ENCODE measurements at places on chromosomes 16 and 17.

- peak; percentile 43 for DNase-seq
These were observed 1.0 kb downstream of the FOXJ1 start for GRCh38 chr17:76139801-76140660.

GRCh38 chr17:4607261-4607741 is 23.0 kb downstream of the SMTNL2 start:
- no peak for DNase-seq

DNA sequence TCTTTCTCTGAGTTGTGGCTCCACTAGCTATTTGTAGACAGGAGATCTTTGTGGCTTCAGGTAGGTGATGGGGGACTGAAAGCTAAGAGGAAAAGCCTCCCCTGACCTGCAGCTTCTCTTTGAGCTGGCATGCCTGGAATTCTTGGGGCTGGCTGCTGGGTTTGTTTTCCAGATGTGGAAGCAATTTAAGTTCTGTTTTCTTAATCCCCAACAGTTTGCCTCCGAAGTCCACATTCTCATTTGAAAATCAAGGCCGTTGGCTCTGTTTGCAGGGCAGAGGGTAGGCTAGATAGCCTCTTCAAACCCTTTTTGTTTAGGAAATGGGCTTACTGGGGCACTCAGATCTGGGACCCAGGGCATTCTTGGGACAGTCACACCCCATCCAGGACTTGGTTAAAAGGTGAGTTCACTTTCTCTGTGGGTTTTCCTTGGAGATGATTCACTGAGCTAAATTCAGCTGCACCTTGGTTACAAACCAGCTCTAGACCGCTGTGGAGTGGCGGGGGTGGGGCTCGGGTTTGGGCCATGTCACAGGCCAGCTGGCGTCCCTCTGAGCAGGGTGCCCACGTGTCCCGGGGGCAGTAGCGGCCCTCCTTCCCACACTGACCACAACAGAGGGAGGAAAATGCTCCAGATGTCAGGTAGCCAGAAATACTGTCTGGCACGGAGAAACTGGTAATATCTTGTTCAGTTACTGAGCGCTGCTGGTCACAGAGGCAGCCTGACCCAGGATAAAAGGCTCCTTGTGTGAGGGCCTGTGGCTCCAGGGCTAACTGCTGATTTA is 108.5 kb downstream of the RAB11FIP4 start:
- no peak for DNase-seq

- DNase-seq = no peak
These were observed 133.2 kb downstream of the MSI2 start for GRCh38 chr17:57389473-57389872.

DNA sequence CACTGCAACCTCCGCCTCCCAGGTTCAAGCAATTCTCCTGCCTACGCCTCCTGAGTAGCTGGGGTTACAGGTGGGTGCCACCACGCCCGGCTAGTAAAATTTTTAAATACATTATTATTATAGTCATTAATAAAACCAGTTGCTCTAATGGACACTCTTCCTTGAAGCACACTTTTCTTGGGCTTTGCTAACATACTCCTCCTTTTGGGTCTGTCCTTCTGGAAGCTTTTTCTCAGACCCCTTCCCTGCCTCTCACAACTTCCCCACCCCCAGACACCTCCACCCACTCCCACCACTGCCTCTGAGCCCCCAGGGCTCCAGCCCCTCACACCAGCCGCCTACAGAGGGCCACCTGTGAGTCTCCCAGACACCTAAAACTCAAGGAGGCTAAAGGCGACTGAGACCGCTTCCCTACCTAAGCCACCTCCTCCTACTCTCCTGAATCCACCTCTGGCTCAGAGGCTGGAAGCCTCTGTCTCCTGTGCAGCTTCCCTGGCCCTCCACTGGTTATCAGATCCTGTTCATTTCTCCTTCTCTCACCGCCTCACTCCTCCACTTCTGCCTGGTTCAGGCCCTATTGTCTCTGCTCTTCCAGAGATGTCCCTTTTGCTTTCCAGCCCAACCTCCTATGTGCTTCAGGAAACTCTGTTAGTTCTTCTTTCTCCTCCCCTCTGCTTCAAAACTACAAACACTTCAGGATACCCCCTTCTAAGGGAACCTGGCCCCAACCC is 2.1 kb upstream of the CUEDC1 start:
- no peak for DNase-seq

DNA sequence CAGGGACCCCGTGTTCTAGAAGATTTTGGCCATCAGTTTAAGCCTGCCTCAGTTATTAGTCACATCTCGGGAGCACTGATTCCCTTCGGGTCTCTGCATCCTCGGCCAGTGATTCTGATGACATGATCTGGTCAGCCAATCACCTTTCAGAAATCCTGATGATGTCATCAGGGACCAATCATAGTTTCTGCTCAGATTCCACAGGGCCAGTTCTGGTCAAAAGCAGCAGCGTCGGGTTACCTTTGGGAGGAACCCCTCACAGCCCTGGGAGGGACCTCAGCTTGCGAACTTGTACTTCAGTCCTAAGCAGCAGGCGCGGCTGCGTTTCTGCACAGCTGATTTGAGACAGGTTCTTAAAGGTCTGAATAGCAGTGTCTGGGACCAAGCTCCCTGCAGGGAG is 13.9 kb downstream of the KDM8 start:
- DNase-seq = no peak

Data from stimulated activated CD4-positive, alpha-beta T cell treated with anti-CD3 and anti-CD28 coated beads, Interleukin-15, amount 100 ng/mL, for 1 hour (primary cell).